Muscle of leg (tissue), 16 donors: ENCODE measurements at places on chromosomes 7 and 10. TPM values are rescaled to one million over a fixed set of nuclear protein-coding genes. Genes with fewer than 3 reads are reported as not detected.

- DNase-seq = no peak
Observed at GRCh38 chr7:593324-594115, 73.9 kb upstream of the PDGFA start.

DNA sequence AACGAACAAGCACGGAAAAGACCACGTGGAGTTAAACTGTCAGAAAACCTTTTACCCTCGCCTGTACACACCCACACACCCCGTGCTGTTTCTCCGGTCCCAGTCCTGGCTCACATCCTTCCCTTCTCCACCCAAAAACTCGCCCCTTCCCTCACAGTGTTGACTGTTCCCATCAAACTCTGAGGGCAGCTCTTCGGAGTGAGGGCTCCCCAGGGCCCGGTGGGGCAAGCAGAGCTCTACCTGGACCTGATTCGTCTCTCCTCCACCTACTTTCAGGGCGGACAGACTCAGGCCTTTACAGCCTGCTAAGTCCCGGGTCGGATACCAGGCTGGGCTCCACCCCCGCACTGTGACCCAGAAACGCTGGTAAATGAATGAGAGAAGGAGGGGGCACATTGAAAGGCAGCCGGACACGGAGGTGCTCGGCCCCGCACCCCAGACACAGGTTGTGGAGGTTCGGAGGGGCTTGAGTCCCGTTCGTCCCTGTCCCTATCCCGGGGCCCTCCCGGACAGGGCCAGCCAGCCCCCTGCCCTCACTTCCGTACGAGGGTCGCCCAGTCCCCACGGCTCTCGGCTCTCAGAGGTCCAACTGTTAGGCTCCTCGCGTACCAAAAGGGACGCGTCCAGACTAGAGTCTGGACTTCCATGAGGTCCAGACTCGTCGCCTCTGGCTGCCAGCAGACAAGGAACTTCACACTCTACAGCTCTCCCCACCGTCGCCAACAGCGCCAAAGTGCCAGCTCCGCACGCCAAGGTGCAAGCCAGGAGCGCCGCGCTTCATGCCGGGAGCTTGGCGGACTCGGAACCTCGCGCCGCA is 31.7 kb upstream of the ASL start:
- DNase-seq = peak; percentile 62

DNA sequence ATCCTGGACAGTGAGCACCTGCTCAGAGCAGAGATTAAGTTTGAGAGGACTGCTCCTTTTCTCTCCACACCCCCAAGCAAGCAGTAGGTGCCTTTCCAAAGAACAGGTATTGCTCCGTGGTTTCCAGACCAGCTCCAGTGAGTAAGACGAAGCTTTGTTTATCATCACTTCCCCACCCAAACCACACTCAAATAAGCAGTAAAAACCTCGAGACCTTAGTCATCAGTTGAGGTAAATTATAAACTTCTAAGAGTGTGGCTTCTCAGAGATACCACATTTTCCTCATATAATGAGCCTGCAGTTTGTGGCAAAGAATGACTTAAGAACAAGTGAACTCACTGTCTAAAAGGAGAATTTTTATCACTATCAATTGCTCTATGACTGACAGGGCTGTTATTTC is 50.0 kb upstream of the GRB10 start:
- DNase-seq = no peak

- DNase-seq = no peak
Observed at GRCh38 chr7:150003304-150003810, 129.6 kb downstream of the ATP6V0E2 start.

GRCh38 chr7:16063716-16064675 is 357.3 kb downstream of the CRPPA start:
- peak; percentile 85 for DNase-seq

GRCh38 chr7:115748123-115748738 is 282.3 kb downstream of the TFEC start:
- DNase-seq = peak; percentile 22

- DNase-seq = no peak
Observed at GRCh38 chr7:13856012-13856411, 133.5 kb downstream of the ETV1 start.

DNA sequence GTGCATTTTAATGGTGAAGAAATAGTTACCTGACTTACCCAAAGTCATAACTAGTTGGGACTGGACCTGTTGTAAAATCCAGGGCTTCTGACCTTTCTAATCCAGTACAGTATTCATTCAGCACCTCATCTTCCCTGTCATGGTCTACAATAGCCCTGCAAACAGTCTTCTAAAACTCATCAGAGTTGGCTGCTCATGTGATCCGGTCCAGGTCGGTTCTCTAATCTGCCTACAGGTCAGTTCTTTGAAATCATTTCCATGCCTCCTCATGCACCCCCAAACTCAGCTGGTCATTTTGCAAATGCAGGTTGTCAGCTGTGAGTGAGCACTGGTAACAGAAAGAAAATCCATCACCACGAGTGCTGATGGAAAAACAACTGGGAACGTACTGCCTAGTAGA is 451.6 kb upstream of the GALNT17 start:
- DNase-seq = no peak

DNA sequence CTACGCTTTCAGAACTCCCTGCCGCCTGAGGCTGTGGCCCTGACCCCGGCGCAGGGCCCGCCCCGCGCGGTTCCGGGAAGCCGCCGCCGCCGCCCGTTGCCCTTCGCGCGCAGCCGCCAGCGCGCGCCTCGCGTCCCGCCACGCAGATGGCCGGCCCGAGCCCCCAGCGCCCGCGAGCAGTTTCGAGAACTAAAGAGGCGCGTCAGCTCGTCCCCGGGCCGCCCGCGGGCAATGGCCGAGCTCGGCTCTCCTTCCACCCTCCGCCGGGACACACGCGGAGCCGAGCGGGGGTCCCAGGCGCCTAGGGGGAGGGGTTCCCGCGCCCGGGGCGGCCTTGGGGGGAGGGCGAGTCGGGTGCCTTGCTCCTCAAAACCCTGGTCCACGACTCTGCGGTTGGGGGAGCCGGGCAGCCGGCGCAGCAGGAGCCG is 1.8 kb downstream of the HNRNPF start:
- DNase-seq = peak; percentile 77

DNA sequence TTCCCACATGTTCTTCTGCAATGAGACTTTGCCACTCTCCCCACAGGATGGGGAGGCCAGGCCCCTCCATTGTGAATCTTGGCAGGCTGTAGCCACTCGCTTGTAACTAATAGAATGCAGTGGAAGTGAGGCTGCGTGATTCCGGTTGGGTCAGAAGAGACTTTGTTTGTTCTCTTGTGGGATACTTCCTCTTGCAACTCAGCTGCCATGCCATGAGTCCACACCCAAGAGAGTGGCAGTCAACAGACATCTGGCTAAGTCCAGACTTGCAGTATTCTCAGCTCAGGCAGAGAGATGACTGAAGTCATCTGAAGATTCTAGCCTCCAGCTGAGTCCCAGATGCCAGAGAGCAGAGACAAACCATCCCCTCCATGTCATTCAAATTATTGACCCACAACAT is 153.4 kb upstream of the GDF10 start:
- DNase-seq = peak; percentile 23

GRCh38 chr7:87570178-87570577 is 30.5 kb downstream of the ABCB1 start:
- no peak for DNase-seq

GRCh38 chr7:17674943-17675608 is 265.2 kb downstream of the SNX13 start:
- DNase-seq = no peak

GRCh38 chr7:15684871-15685270 is 1.6 kb downstream of the MEOX2 start:
- peak; percentile 87 for DNase-seq

- DNase-seq = peak; percentile 73
Observed at GRCh38 chr10:48456361-48456804, 148.5 kb downstream of the ARHGAP22 start.

GRCh38 chr10:63769367-63769766 is 248.2 kb downstream of the REEP3 start:
- no peak for DNase-seq

GRCh38 chr7:5597772-5598171 is 174.1 kb upstream of the TNRC18 start:
- DNase-seq = no peak

GRCh38 chr10:121303287-121303890 is 294.9 kb downstream of the FGFR2 start:
- DNase-seq = no peak

DNA sequence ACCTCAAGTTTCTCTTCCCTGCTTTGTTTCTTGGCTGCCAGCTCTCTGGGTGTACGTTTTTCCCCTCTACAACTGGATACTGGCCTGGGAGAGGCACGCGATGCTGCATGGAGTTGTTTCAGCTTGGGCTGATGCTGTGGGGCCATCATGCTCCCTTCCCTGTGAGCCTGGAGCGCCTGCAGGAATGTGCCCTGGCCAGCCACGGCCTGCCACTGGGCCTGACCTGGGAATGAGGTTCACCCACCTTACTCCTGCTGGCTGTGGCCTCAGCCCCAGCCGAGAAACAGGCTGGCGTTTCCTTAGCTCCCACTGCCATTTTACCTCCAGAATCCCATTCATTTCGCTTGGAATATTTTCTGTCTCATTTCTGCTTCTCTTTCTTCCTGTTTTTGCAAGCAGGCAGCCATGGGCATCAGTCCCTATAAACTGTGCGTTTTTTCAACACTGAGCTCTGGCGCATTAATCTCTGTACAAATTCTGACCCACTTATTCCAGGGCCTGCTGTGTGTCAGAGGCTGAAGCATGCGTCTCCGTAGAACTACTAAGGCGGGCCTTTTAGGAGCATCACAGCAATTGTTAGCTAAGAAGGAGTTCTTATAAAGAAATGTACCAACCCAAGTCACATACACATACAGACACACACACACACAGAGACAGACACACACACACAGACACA is 57.9 kb downstream of the GATA3 start:
- no peak for DNase-seq

DNA sequence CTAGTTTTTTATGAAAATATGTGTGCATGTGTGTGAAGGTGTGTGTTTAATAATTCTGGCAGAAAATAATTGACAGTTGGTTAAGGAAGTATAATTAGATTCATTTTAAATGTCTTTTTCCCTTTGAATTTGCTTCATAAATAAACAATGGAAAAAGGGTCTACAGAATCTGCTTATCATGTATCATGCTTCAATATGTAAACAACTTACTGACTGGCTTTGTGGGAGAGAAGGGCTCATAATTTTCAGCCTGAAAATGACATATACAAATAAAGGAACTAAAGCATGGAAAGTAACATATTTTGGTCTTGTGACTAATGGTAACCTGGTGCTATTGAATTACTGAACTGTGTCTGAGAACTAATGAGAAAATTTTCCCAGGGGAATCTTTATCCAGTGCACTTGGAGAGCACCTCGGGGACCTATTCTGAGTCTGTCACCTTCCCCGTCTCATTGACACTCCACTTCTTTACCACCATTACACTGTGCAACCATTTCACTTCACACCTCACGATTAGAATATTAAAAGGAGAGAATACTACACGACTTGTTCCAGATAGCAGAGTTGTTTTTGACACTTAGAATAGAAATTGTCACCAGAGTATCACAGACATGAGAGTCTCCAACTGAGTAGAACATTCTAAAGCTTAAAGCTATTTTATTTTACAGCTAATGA is 298.6 kb downstream of the TFEC start:
- no peak for DNase-seq

DNA sequence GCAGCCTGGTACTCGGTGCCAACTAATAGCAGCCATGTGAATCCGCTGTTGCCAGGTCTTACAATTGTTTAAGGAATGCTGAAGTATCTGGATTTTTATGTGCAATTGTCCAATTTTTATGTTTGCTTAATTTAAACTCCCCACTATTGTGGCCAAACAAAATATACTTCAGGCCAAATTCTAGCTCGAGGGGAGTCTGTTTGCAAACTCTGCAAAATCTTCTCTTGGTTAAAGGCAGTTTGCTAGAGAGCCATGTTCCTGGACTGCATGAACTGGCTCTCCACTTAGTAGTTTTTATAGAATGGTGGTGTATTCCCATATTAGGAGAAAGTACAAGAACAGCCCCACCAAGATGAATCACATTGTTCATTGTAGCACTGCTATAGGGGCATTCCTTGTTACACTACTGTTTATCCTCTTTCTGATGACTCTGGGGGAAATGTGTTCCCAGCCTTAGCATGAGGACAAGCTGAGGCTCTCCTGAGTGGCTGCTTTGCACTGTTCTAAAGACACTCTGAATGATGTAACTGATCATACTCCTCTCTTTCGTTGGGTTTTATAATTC is 178.0 kb upstream of the GLI3 start:
- peak; percentile 77 for DNase-seq

DNA sequence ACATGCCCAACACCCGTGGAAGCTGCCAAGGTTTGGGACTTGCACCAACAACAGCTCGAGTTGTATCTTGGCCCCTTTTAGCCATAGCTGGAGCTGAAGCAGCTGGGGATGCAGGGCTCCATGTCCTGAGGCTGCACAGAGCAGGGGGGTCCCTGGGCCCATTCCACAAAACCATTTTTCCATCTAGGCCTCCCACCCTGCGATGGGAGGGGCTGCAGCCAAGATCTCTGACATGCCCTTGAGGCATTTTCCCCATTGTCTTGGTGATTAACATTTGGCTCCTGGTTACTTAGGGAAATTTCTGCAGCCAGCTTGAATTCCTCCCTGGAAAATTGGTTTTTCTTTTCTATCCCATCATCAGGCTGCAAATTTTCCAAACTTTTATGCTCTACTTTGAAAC is 637.8 kb upstream of the VSTM2A start:
- no peak for DNase-seq

The TIMM23 gene
- polyA plus RNA-seq = 53.8 TPM

The HYAL4 gene
- polyA plus RNA-seq = not detected

The CPA2 gene
- polyA plus RNA-seq = 0.83 TPM

The GIMAP5 gene
- polyA plus RNA-seq = 9.1 TPM

The NET1 gene
- polyA plus RNA-seq = 114 TPM

The DYNC1I1 gene
- polyA plus RNA-seq = 1.2 TPM

The RBP3 gene
- 0.10 TPM for polyA plus RNA-seq

The SMKR1 gene
- polyA plus RNA-seq = not detected

The AP4M1 gene
- 29.5 TPM for polyA plus RNA-seq

The FGFBP3 gene
- 2.4 TPM for polyA plus RNA-seq

The DENND2A gene
- 44.2 TPM for polyA plus RNA-seq

The FANK1 gene
- 0.38 TPM for polyA plus RNA-seq

The CPA1 gene
- polyA plus RNA-seq = 2.6 TPM

The BEND7 gene
- 7.3 TPM for polyA plus RNA-seq

The SAMD9 gene
- polyA plus RNA-seq = 2.6 TPM

The ADAM8 gene
- polyA plus RNA-seq = 1.9 TPM

The SFMBT2 gene
- 8.4 TPM for polyA plus RNA-seq
